ENCODE measurements at places on chromosomes 12 and 14. TPM values are rescaled to one million over a fixed set of nuclear protein-coding genes. Genes with fewer than 3 reads are reported as not detected.

DNA sequence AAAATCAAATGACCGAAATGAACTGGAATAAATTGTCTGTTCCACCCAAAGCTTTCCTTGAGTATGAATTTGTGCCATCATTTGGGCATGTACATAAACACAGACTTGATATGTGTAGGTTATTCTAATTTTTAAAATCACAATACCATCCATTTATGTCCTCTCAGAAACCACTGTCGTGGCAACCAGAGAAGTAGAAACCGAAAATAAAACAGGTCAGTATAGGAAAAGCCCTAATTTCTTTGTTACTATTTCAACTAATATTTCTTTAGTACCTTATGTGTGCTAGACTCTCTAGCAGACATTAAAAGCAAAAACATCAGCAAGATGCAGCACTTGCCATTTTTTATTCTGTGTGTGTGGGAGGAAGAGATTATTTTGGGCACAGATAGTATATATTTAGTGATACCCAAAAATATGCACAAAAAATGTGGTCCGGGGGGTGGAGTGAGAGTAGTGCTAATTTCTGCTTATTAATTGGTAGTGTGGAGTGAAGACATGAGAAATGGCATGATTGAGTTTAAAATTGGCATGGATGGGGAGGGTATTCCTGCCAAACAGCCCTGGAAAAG lies 130.8 kb upstream of the CNTN1 start:
- DNase-seq = no peak

The PTHLH gene
- total RNA-seq = not detected

DNA sequence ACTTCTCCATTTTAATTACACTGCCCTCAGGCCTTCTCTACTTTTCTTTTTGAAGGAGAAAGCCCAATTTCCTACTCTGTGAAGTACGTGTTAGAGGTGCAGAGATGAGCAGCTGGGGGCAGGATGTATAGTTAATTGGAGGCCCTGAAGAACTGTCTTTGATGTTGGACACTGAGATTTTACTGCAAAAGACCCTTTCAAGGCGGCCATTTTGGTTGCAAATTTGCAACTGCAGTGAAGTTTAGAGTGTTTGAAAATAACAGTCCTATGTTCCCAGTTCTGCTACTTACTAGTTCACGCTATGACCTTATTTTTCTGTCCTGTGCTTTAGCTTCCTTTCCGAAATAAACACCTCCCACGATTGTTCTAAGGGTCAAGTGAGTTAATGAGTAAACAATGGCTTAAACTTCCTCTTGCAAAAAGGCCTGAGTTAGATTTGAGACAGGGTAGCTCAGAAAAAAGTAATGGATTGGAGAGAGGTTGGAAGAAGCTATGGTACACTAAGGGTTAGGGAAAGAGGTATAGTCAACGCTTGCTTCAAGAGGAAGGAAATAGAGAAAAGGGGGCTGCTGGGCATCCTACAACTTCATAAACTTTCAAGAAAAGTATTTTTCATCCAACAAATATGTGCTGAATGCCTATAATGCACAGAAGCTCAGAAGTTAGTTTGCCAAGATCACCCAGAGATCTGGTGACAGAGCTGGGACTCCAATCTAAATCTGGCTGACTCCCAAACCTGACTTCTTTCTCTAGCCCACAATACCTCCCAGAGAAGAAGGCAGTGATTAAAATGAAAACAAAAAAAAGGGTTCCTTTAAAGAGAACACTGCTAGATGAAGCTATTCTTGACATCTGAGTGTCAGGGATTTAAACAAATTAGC lies 26.4 kb upstream of the DICER1 start:
- no peak for DNase-seq

DNA sequence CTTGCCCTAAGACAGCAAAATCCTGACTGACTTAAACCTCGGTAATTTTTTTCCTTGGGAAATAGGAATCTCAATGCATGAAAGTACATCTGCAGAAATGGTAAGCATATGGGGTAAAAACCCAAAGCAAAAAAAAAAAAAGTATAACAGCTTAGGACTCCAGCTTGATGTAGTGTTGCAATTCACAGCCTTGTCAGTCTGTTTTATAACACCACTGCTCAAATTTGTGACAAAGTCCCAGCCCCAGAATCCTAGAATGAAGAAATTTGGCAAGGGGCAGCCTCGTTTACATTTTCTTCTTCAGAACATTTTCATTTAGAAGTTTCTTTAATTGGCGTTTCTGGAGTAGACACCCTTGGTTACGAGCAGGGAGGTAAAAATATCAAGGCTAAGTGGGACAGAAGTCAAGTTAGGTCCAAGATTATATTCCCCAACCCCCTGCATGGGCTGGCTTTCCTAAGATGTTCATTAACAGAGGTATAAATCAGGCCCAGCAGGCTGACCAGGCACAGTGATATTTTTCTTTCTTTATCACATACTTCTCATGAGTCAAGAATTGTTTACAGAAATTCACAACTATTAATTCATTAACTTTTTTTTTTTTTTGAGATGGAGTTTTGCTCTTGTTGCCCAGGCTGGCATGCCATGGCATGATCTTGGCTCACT lies 424.0 kb downstream of the RMST start:
- no peak for DNase-seq

The ING4 gene
- 14.9 TPM for total RNA-seq

GRCh38 chr12:76464631-76465166 lies 94.9 kb downstream of the OSBPL8 start:
- no peak for DNase-seq

DNA sequence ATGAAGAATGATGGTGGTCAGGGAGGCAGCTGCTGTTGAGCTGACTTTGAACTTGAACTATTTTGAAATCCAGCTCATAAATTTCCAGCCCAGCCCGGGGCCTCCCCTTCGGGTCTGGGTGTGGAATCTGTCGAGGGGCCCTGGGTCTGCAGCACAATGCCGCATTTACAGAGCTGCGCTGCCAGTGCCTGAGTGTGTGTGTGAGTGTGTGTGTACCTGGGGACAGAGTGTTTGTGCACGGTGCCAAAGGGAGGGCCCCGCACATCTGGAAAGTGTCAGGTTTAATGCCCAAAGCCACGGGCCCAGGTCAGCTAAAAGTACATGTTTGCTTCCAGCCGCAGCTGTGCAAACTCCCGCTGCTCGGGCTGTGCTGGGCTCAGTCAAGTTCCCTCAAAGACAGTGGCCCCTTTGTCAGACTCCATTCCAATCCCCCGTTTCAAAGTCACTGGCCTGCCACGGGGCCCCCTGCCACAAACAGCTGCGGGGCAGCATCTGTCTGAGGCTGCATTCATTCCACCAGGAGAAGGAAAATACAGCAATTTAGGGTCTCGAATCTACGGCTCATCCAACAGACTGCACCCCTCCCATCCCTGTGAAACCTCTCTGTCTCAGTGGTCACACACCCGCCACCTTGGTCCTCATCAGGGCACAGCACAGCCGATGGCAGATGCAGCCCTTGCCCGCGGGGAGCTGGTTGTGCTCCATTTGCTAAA lies 16.3 kb upstream of the RFLNA start:
- DNase-seq = no peak

DNA sequence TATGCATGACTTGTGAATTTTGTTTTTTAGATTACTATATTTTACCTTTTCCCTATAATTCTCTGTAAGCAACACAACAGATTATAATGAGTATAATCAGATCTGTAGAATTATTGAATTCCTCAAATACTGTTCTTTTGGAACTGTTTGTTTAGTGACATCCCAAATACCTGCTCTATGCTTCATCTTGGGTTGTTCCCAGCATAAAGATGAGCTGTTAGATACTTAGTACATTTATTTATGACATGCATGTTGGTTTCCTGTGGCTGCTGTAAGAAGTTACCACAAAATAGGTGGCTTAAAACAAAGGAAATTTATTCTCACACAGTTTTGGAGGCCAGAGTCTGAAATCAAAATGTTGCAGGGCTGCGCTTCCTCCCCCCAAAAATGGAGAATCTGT lies 78.4 kb downstream of the PTPRR start:
- DNase-seq = no peak

DNA sequence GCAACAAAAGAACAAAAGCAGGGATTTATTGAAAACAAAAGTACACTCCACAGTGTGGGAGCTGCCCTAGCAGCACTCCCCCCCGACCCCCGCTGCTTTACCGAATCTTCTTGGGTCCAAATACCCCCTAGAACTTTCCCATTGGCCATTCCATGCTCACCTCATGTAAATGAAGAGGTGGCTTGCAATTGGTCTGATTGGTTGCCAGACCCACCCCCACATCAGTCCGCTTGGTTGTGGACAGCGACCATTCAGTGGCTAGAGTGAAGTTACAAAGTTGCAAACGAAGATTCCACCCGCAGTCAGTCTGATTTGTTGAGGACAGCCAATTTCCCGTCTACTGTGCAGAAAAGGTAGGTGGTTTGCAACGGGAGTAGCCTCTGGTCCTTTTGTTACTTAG lies 3.9 kb downstream of the STYX start:
- DNase-seq = no peak

DNA sequence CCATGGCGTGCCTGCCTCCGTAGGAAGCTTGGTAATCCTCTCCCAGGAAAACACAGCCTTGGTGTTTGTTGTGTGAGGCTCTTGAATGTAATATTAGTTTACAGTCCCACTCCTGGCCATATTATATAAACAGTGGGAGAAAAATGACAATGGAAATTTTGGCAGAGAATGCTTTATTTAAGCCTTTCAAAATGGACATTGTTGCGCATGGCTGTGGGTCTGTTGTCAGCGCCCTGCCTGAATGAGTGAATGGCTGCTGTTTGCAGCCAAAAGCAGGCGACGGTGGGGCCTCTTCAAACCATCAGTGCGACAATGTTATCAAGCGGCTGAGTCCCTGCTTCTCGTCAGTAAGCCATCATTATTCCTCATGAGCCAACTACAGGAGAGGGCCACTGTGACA lies 201.8 kb upstream of the RMST start:
- no peak for DNase-seq

- no peak for DNase-seq
These were observed 72.0 kb downstream of the SYNE3 start for GRCh38 chr14:95444132-95445129.

The POTEM gene
- total RNA-seq = not detected

- DNase-seq = no peak
These were observed 114.8 kb upstream of the FGD4 start for GRCh38 chr12:32284561-32284960.

- no peak for DNase-seq
These were observed 5.1 kb downstream of the ARL6IP4 start for GRCh38 chr12:122985338-122986257.

DNA sequence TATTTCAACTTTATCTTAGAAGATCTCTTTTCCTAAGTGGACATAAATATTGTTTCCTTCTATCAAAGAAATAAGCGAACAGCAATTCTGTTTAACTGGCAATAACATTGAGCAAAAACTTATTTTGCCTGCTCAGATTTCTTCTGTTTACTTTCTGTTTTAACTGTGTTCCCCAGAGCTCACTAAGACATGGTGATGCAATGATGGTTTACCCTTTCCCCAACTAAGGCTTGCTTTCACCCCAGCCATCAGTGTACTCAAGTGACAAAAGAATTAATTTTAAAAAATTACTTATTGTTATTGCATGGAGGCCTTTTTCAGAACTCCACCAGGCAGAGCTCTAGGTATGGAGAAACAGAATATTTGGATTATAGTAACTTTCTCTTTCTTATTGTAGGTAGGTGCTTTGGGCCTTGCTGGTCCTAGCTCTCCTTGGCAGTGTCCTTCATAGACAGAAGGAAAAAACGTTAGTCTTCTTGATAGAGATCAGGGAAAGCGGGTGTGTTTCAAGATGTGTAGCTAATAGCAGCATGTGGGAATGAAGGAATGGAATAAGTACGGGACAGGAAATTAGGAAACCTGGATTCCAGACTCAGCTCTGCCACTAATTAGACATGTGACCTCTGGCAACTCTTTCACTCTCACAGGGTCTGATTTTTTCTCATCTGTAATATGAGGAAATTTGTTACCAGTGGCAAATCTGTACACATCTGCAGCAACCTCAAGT lies 14.6 kb upstream of the DDHD1 start:
- DNase-seq = no peak

DNA sequence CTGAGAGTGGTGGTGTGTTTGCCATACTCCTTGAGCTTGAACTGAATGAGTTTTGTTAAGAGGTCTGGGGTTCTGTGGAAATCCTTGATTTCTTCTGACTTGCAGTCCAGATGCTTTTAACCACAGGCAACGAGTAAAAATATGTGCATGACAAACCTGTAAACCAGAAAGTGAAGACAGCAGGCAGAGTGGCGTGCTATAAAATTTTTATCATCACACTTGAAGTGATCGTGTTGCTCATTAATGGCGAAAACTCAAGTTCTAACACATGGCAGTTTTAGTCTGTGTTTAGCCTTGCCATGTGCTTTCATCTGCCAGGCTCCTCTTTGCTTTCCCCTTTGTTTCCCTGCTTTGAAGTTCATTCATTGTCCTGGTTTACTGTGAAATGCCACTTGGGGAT lies 28.0 kb downstream of the TXNRD1 start:
- no peak for DNase-seq

The PTPRO gene
- total RNA-seq = 0.49 TPM

GRCh38 chr12:72509891-72510290 lies 237.7 kb downstream of the TRHDE start:
- DNase-seq = no peak

- no peak for DNase-seq
These were observed 49.7 kb downstream of the JAG2 start for GRCh38 chr14:105118646-105119407.

DNA sequence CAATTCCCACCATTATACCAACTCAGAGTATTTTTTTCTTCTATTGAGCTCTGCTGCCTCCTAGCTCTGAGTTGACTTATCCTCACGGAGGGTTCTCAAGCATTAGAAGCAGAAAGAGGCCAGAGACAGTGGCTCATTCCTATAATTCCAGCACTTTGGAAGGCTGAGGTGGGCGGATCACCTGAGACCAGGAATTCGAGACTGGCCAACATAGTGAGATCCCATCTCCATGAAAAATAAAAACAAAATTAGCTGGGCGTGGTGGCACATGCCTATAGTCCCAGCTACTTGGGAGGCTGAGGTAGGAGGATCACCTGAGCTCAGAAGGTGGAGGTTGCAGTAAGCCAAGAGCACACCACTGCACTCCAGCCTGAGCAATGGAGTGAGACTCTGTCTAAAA lies 21.0 kb downstream of the HPD start:
- no peak for DNase-seq

The TAS2R42 gene
- total RNA-seq = not detected

The PCED1B gene
- 76.3 TPM for total RNA-seq

GRCh38 chr12:119113496-119113986 lies 65.2 kb upstream of the HSPB8 start:
- DNase-seq = no peak
